ENCODE measurements at places on chromosomes 2 and 18. TPM values are rescaled to one million over a fixed set of nuclear protein-coding genes. Genes with fewer than 3 reads are reported as not detected.

- no peak for DNase-seq
Observed at GRCh38 chr2:191631754-191632153, 46.2 kb upstream of the NABP1 start.

- no peak for DNase-seq
Observed at GRCh38 chr2:31196622-31197021, 20.7 kb downstream of the CAPN14 start.

DNA sequence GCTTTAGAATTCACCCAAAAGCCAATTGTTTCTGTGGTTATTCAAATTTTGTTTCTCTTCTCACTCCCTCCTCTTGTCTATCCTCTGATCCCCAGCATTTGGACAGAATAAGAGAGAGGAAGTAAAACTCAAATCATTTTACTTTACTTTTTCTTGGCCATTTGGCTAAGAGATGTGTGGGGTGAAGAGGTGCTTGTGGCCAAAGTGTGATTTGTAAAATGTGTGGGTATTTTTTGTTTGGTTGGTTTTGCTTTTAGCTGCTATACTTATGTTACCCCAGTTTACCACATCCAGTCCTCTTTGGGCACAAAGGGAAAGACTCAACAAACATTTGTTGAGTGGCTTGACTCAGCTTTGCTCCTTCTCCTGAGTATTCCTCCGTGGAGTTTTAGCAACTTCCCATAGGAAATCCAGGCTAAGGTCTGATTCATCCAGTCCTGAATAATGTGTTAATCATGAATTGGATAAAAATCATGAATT, 109.1 kb upstream of the CYP1B1 start:
- no peak for DNase-seq

GRCh38 chr2:153403940-153404339, 74.6 kb downstream of the RPRM start:
- no peak for DNase-seq

- DNase-seq = no peak
Observed at GRCh38 chr2:70085711-70086277, 1.5 kb upstream of the PCBP1 start.

AQP4 gene
- total RNA-seq = 1.7 TPM

ASB18 gene
- not detected for total RNA-seq

ZSWIM2 gene
- not detected for total RNA-seq

Measured in mucosa of gallbladder (tissue), 1 donor.